ENCODE measurements at places on chromosomes 6 and 20. TPM values are rescaled to one million over a fixed set of nuclear protein-coding genes. Genes with fewer than 3 reads are reported as not detected.

GRCh38 chr6:164095056-164095455 is 680.5 kb downstream of the QKI start:
- no peaks in the 10 kb centered on the region for H3K4me1 ChIP-seq
- no peak for DNase-seq

DNA sequence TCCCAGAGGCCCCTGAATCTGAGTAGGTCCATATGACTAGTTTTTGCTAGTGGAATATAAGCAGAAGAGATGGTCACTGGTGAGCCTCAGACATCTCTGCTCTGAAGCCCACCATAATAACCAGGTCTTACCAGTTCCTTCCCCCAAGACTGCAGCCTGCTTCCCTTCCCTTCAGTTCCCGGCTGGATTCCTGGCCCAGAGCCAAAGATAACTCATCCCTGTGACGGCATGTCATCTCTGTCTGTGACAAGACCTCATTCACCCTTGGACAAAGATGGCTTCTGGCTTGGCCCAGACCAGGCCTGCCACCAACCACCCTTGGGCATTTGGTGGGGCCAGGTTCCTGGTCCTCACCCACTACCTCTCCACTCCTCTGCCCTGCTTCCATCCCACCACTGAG is 145.5 kb upstream of the TOP1 start:
- H3K27ac ChIP-seq = no peak overlapping the region
- no peak for DNase-seq
- H3K27me3 ChIP-seq = no peaks in the 10 kb centered on the region
- no peak overlapping the region for H3K4me3 ChIP-seq
- H3K4me1 ChIP-seq = no peaks in the 10 kb centered on the region

GRCh38 chr6:112207131-112207530 is 47.2 kb downstream of the LAMA4 start:
- no peak for DNase-seq
- no peak overlapping the region for H3K27ac ChIP-seq
- H3K4me3 ChIP-seq = no peak overlapping the region
- H3K27me3 ChIP-seq = no peaks in the 10 kb centered on the region

The SAMD10 gene
- total RNA-seq = 6.2 TPM

- no peaks in the 10 kb centered on the region for H3K36me3 ChIP-seq
- DNase-seq = no peak
- no peak overlapping the region for H3K27ac ChIP-seq
- no peaks in the 10 kb centered on the region for H3K27me3 ChIP-seq
- no peaks in the 10 kb centered on the region for H3K4me1 ChIP-seq
- no peak overlapping the region for H3K4me3 ChIP-seq
Observed at GRCh38 chr6:101312652-101313051, 80.9 kb upstream of the GRIK2 start.

DNA sequence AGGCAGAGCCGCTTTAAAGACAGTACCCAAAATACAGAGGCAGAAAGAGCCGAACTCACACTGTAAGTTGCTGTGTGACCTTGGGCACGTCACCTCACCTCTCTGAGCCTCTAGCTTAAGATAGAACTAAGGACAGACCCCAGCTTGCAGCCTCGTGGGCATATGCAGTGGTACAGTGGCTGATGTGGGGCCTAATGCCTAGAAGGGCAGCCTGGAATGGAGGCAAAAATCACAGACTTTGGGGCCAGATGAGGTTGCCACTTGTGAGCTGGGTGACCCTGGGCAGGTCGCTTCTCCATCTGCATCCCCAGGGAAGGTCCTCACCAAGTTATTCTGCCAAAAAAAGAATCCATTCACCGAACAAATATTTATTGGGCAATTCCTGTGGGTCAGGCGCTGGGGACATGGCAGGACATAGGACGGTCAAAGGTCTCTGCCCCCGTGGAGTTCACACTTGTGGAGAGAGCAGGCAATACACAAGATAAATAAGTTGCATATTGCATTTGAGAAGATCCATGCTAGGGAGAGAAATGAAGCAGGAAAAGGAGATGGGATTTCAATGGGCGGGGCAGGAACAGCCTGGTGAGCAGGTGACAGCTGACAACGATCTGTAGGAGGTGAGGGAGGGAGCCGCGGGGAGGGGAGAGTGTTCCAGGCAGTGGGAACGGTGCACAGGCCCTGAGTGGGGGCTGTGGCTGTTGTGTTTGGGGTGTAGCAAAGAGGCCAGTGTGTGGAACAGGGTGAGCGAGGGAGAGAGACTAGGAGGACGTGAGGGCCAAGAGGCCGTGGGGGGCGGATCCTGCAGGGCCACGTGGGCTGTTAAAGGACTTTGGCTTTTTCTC is 115.2 kb downstream of the CEBPB start:
- H3K27me3 ChIP-seq = no peaks in the 10 kb centered on the region
- peaks cover 45% of the 10 kb centered on the region for H3K4me1 ChIP-seq
- no peak overlapping the region for H3K4me3 ChIP-seq
- no peaks in the 10 kb centered on the region for H3K36me3 ChIP-seq

DNA sequence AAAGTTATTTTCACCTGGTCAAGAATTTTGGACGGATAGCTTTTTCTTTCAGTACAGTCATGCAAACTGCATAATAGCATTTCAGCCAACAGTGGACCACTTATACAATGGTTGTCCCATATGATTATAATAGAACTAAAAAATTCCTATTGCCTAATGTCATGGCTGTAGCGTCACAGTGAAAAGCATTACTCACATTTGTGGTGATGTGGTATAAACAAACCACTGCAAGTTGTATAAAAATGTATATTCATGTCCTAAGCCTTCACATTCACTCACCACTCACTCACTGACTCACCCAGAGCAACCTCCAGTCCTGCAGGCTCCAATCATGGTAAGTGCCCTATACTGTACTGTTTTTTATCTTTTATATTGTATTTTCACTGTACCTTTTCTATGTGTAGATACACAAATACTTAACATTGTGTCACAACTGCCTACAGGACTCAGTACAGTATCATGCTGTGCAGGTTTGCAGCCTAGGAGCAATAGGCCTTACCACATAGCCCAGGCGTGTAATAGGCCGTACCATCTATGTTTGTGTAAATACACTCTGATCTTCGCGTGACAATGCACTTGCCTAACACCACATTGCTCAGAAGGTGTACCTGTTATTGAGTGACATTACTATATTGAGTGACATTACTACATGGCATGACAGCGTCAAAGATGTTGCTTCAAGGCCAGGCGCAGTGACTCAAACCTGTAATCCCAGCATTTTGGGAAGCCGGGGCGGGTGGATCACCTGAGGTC is 17.9 kb downstream of the ABHD12 start:
- H3K36me3 ChIP-seq = no peaks in the 10 kb centered on the region
- no peaks in the 10 kb centered on the region for H3K27me3 ChIP-seq
- DNase-seq = no peak
- no peaks in the 10 kb centered on the region for H3K4me1 ChIP-seq
